ENCODE measurements at places on chromosomes 1 and 21. TPM values are rescaled to one million over a fixed set of nuclear protein-coding genes. Genes with fewer than 3 reads are reported as not detected.

PSMB2 gene
- 85.8 TPM for total RNA-seq

GRCh38 chr1:220301630-220302029 lies 29.4 kb upstream of the RAB3GAP2 start:
- H3K36me3 ChIP-seq, result no peaks in the 10 kb centered on the region
- H3K27ac ChIP-seq, result no peak overlapping the region
- H3K4me1 ChIP-seq, result peaks cover 13% of the 10 kb centered on the region

DISP3 gene
- total RNA-seq, result 179 TPM

DNA sequence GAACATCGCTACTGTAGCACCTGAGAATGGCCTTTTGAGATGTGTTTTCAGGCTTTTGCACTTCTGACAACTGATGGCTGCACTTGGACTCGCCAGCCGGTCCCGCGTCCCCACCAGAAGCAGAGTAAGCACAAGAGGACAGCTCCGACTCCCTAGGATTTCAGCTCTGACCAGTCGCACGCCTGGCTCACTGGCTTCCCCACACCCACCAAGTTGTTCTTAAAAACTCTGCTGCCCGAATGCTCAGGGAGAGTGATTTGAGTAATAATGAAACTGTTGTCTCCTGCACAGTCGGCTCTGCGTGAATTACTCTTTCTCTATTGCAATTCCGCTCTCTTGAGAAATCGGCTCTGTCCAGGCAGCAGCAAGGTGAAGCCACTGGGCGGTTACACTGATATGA lies 40.2 kb upstream of the NLRP3 start:
- no peak overlapping the region for H3K4me3 ChIP-seq
- DNase-seq, result no peak
- no peak overlapping the region for H3K27ac ChIP-seq
- H3K36me3 ChIP-seq, result peaks cover 8% of the 10 kb centered on the region

DNA sequence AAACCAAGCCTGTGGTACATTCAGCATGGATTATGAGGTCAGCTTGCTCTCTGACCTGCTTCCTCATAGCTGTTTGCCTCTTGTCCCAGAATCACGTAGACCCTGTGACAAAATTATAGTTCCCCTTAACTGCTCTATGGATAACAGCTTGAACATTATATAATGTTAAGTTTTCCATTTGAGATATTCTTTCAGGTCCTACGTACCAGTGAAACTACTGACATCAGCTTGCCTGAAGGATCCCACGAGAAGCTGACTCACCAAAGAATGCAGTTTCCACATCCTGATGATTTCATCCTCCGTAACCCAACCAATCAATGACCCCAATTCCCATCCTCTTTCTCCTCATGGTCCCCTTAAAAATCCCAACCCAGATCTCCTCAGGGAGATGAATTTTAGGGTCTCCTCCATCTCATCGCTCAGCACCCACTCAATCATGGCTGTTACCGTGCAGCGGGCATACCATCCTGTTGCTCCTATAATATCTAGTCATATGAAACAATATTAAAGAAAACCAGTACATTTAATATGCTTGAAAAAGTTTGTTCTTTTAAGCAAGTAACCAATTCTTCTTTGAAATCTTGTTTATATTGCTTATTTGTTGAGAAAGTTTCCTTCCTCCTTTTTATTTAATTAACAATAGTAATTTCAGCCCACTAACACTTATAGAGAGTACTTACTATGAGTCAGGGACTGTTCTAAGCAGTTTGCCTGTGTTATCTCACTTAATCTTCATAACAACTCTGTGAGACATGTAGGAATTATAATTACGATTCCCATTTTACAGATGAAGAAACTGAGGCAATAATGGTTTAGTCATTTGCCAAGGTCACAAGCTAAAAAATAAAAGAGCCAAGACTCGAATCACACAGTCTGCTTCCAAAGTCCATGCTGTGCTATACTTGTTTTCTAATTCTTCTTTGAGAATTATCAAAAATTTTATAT lies 27.4 kb downstream of the CHML start:
- DNase-seq, result no peak
- no peaks in the 10 kb centered on the region for H3K4me1 ChIP-seq
- H3K36me3 ChIP-seq, result no peaks in the 10 kb centered on the region
- H3K4me3 ChIP-seq, result no peak overlapping the region
- no peaks in the 10 kb centered on the region for H3K27me3 ChIP-seq
- no peak overlapping the region for H3K27ac ChIP-seq

- H3K27me3 ChIP-seq, result peaks cover 2% of the 10 kb centered on the region
- no peaks in the 10 kb centered on the region for H3K36me3 ChIP-seq
- peaks cover 15% of the 10 kb centered on the region for H3K4me1 ChIP-seq
- DNase-seq, result no peak
- no peak overlapping the region for H3K27ac ChIP-seq
These were observed 16.0 kb downstream of the DIO1 start for GRCh38 chr1:53909946-53910345.

GRCh38 chr1:21866707-21867043 lies 54.6 kb downstream of the LDLRAD2 start:
- H3K27me3 ChIP-seq, result no peaks in the 10 kb centered on the region
- no peak overlapping the region for H3K4me3 ChIP-seq
- no peak overlapping the region for H3K27ac ChIP-seq
- H3K4me1 ChIP-seq, result peaks cover 3% of the 10 kb centered on the region
- DNase-seq, result no peak

DNA sequence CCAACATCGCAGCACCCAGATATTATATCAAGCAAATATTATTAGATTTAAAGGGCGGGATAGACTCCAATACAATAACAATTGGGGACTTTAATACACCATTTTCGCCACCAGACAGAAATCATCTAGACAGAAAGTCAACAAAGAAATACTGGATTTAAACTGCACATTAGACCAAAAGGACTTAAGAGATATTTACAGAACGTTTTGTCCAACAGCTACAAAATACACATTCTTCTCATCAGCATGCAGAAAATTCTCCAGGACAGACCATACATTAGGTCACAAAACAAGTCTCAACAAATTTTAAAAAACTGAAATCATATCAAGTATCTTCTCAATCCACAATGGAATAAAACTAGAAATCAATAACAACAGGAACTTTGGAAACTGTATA lies 121.2 kb downstream of the ACBD6 start:
- peaks cover 3% of the 10 kb centered on the region for H3K27me3 ChIP-seq
- no peak overlapping the region for H3K27ac ChIP-seq
- H3K4me1 ChIP-seq, result no peaks in the 10 kb centered on the region
- no peak for DNase-seq

DNA sequence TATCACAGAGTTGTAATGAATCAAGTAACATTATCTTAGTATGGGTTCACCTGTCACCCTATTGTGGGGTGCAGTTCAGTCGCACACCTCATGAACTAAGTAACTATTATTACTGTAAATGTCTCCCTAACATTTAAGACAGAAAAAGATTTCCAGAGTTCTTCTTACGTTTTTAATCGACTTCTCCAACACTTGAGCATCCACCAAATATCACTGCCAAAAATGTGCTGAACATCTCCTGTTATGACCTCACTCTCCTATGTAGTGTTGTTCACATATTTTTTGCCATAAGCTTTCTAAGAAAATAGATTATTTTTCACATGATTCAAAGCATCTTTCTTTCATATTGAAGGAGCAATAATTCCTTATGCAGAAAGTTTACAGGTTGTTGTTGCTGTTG lies 1.3 kb downstream of the TTLL7 start:
- peak overlapping the region; percentile 18 for H3K27ac ChIP-seq
- no peak for DNase-seq
- peaks cover 51% of the 10 kb centered on the region for H3K4me1 ChIP-seq
- peaks cover 5% of the 10 kb centered on the region for H3K36me3 ChIP-seq
- peak overlapping the region; percentile 99 for H3K4me3 ChIP-seq
- H3K27me3 ChIP-seq, result peaks cover 10% of the 10 kb centered on the region

SHE gene
- total RNA-seq, result 0.07 TPM

GRCh38 chr1:242206994-242207393 lies 208.1 kb upstream of the MAP1LC3C start:
- no peak overlapping the region for H3K27ac ChIP-seq
- H3K27me3 ChIP-seq, result no peaks in the 10 kb centered on the region
- H3K4me3 ChIP-seq, result no peak overlapping the region
- no peaks in the 10 kb centered on the region for H3K36me3 ChIP-seq

TNFRSF4 gene
- total RNA-seq, result 0.29 TPM

DNA sequence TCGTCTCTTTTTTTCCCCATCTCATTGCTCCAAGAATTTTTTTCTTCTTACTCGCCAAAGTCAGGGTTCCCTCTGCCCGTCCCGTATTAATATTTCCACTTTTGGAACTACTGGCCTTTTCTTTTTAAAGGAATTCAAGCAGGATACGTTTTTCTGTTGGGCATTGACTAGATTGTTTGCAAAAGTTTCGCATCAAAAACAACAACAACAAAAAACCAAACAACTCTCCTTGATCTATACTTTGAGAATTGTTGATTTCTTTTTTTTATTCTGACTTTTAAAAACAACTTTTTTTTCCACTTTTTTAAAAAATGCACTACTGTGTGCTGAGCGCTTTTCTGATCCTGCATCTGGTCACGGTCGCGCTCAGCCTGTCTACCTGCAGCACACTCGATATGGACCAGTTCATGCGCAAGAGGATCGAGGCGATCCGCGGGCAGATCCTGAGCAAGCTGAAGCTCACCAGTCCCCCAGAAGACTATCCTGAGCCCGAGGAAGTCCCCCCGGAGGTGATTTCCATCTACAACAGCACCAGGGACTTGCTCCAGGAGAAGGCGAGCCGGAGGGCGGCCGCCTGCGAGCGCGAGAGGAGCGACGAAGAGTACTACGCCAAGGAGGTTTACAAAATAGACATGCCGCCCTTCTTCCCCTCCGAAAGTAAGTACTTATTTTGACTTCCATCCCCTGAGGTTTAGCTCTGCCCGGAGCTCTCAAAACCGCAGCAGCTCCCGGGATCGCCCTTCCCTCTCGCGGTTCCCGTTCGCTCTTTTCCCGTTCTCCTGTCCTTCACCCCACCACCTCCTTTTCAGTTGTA lies 1.5 kb downstream of the TGFB2 start:
- H3K27ac ChIP-seq, result peak overlapping the region; percentile 76
- peak overlapping the region; percentile 84 for H3K4me3 ChIP-seq
- peaks cover 6% of the 10 kb centered on the region for H3K27me3 ChIP-seq
- no peaks in the 10 kb centered on the region for H3K36me3 ChIP-seq

DNA sequence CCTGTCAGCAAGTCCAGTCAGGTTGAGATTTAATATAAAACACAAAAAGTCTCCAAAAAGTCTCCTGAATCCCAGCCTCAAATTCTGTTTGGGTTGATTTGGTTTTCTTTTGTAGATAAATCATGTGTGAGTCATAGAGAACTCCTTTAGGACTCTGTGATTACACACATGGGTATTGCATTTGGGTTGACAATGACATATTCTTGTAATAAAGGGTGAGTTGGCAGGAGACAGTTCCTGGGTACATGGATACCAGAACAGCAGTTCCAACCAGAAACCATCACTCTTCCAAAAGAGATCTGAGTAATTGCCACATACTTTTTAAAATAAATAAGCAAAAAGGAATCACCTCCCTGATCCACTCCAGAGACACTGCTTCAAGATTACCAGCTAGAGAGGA lies 8.9 kb downstream of the CR2 start:
- H3K4me3 ChIP-seq, result no peak overlapping the region
- H3K36me3 ChIP-seq, result no peaks in the 10 kb centered on the region
- H3K4me1 ChIP-seq, result no peaks in the 10 kb centered on the region
- no peak for DNase-seq

- H3K4me1 ChIP-seq, result no peaks in the 10 kb centered on the region
- H3K36me3 ChIP-seq, result no peaks in the 10 kb centered on the region
- H3K4me3 ChIP-seq, result no peak overlapping the region
- H3K27ac ChIP-seq, result no peak overlapping the region
- H3K27me3 ChIP-seq, result peaks cover 2% of the 10 kb centered on the region
- DNase-seq, result no peak
These were observed 54.2 kb downstream of the BTBD8 start for GRCh38 chr1:92134331-92134730.
